Activated CD4-positive, alpha-beta memory T cell treated with anti-CD3 and anti-CD28 coated beads for 36 hours (primary cell): ENCODE measurements at places on chromosomes 6 and 20.

GRCh38 chr6:155528982-155529453, 73.4 kb upstream of the NOX3 start:
- peaks cover 4% of the 10 kb centered on the region for H3K27me3 ChIP-seq
- DNase-seq = no peak
- no peak overlapping the region for H3K4me3 ChIP-seq
- H3K4me1 ChIP-seq = peaks cover 19% of the 10 kb centered on the region

- no peak for DNase-seq
- H3K27ac ChIP-seq = no peak overlapping the region
- no peaks in the 10 kb centered on the region for H3K27me3 ChIP-seq
- H3K4me3 ChIP-seq = no peak overlapping the region
Measured at GRCh38 chr6:93639126-93639525, 219.8 kb upstream of the EPHA7 start.

GRCh38 chr6:87618531-87618930, 28.6 kb downstream of the ORC3 start:
- H3K36me3 ChIP-seq = peaks cover 36% of the 10 kb centered on the region
- no peak overlapping the region for H3K4me3 ChIP-seq
- DNase-seq = no peak
- no peak overlapping the region for H3K27ac ChIP-seq
- H3K27me3 ChIP-seq = no peaks in the 10 kb centered on the region
- no peaks in the 10 kb centered on the region for H3K4me1 ChIP-seq

DNA sequence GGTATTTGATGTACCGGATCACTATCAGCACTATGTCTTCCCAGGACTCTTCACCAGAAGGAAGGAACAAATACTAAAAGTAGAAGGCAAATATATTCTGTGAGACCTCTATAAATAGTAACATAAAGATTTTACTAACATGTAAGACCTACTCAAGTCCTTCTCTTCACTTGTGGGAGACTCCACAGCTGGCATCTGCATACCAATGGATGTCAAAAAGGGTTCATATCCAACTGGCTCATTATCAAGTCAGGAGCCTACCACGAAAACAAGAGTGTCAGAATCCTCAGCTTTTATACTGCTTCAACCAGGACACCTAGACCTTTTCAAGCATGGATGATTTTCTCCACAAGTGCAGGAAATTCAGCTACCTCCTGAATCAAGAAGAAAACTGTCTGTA, 20.0 kb upstream of the MARCKS start:
- H3K27ac ChIP-seq = no peak overlapping the region
- H3K36me3 ChIP-seq = no peaks in the 10 kb centered on the region
- peaks cover 5% of the 10 kb centered on the region for H3K27me3 ChIP-seq
- no peaks in the 10 kb centered on the region for H3K4me1 ChIP-seq
- DNase-seq = no peak
- no peak overlapping the region for H3K4me3 ChIP-seq

- H3K4me3 ChIP-seq = peak overlapping the region; percentile 7
- peaks cover 4% of the 10 kb centered on the region for H3K36me3 ChIP-seq
- no peak for DNase-seq
- peak overlapping the region; percentile 2 for H3K27ac ChIP-seq
- H3K27me3 ChIP-seq = no peaks in the 10 kb centered on the region
- H3K4me1 ChIP-seq = peaks cover 15% of the 10 kb centered on the region
Measured at GRCh38 chr20:50815162-50815989, 20.5 kb downstream of the BCAS4 start.

- no peaks in the 10 kb centered on the region for H3K36me3 ChIP-seq
- H3K4me3 ChIP-seq = no peak overlapping the region
- H3K4me1 ChIP-seq = peaks cover 11% of the 10 kb centered on the region
Measured at GRCh38 chr6:25250878-25251277, 28.3 kb upstream of the CARMIL1 start.

- no peak overlapping the region for H3K27ac ChIP-seq
- no peaks in the 10 kb centered on the region for H3K4me1 ChIP-seq
- no peaks in the 10 kb centered on the region for H3K27me3 ChIP-seq
Measured at GRCh38 chr20:32610472-32611218, 25.5 kb upstream of the NOL4L start.

DNA sequence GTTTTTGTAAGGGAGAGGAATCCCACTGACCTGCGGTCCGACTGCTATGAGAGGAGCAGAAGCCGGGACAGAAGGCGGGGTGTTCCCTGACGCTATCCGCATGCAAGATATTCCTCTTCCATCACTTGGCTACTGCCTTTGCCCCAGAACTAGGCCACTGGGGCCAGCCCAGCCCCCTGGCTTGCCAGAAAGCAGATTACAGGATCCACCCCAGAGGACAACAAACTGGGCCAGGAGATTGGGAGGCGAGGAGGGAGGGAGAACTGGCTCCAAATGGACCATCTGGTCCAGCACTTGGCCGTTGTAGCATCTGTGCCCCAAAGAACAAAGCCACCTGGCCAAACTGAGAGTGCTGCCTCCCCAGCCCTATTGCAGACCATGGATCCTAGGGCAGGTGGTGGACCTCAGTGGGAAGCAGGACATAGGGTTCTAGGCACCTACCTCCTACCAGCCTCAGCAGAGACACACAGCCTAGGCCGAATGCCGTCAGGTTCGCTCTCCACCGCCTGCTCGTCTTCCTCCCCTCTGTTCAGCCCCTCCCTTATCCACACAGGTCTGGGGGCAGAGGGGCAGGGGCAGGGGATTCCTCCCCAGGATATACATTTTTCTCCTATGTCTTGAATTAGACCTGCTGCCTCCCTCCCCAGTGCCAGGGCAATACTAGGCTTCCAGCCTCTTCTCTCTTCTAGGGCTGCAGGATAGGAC, 4.0 kb downstream of the MDGA1 start:
- peaks cover 21% of the 10 kb centered on the region for H3K4me1 ChIP-seq
- peaks cover 1% of the 10 kb centered on the region for H3K36me3 ChIP-seq
- H3K4me3 ChIP-seq = no peak overlapping the region
- DNase-seq = no peak
- peaks cover 6% of the 10 kb centered on the region for H3K27me3 ChIP-seq

- H3K27me3 ChIP-seq = no peaks in the 10 kb centered on the region
- no peak overlapping the region for H3K4me3 ChIP-seq
- H3K36me3 ChIP-seq = no peaks in the 10 kb centered on the region
Measured at GRCh38 chr6:23940466-23940865, 185.5 kb upstream of the NRSN1 start.

GRCh38 chr20:24098886-24099285, 110.3 kb upstream of the GGTLC1 start:
- DNase-seq = no peak
- H3K36me3 ChIP-seq = no peaks in the 10 kb centered on the region
- H3K4me3 ChIP-seq = no peak overlapping the region
- peaks cover 5% of the 10 kb centered on the region for H3K27me3 ChIP-seq
- no peak overlapping the region for H3K27ac ChIP-seq

GRCh38 chr6:77561768-77562314, 91.0 kb upstream of the MEI4 start:
- no peaks in the 10 kb centered on the region for H3K4me1 ChIP-seq
- H3K36me3 ChIP-seq = no peaks in the 10 kb centered on the region
- no peak overlapping the region for H3K4me3 ChIP-seq
- H3K27me3 ChIP-seq = no peaks in the 10 kb centered on the region
- no peak overlapping the region for H3K27ac ChIP-seq

DNA sequence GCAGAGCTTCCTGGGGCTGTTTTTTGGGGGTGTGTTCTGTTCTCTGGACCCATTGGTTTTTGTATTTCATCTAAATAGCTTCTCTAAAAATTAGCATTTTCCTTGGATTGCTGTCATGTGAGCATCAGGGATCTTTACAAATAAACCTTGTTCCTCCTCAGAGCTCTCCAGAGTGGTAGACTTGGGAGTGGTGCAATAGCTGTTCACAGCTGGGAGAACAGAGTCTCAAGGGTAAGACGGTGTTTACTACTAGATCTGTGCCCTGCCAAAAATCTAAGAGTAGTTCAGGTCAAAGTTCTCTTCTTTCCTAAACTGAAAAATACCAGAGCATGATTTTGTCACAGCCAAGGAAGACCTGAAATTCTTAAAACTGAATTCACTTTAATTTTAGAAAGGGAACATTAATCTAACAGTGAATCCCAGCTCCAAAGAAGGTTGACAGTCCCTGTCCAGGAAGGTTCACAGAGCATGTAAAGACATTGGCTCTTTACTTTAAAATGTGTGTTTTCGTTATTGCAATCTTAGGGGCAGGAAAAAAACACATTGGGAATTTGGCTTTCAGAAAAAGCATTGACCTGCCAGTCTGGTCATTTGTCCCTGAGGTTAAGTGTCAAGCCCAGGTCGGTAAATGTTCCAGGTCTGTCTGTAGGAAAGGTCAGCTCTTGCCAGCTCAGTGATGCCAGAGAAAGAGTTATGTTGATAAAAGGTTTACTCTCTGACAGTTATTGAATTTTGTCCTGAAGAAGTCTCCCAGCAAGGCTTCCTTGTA, 43.3 kb downstream of the VAPB start:
- peaks cover 33% of the 10 kb centered on the region for H3K4me1 ChIP-seq
- no peak overlapping the region for H3K4me3 ChIP-seq
- H3K27ac ChIP-seq = no peak overlapping the region
- no peak for DNase-seq
- H3K27me3 ChIP-seq = no peaks in the 10 kb centered on the region

GRCh38 chr6:35038076-35038475, 103.1 kb downstream of the TCP11 start:
- no peaks in the 10 kb centered on the region for H3K4me1 ChIP-seq
- peaks cover 2% of the 10 kb centered on the region for H3K36me3 ChIP-seq
- H3K27me3 ChIP-seq = no peaks in the 10 kb centered on the region
- H3K27ac ChIP-seq = no peak overlapping the region
- DNase-seq = no peak
- no peak overlapping the region for H3K4me3 ChIP-seq

DNA sequence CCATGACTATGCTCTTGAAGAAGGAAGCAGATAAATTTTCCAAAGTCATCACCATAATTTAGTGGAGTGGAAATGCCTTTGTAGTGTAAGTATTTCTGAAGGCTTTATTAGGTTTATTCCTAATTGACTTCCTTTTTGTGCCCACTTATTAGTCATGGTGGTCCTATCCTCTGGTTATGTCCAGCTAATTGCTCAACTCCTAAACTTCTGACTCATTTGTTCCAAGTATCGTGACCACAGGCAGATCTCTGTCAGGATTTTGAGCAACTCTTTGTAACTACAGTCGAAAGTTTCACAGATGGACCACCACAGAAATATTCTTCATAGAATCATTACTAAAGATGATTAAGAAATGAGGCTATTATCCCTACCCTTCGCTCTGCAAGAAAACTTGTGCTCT, 315.6 kb upstream of the PTCHD4 start:
- no peaks in the 10 kb centered on the region for H3K27me3 ChIP-seq
- no peak overlapping the region for H3K4me3 ChIP-seq
- no peaks in the 10 kb centered on the region for H3K36me3 ChIP-seq
- no peaks in the 10 kb centered on the region for H3K4me1 ChIP-seq
- no peak overlapping the region for H3K27ac ChIP-seq

DNA sequence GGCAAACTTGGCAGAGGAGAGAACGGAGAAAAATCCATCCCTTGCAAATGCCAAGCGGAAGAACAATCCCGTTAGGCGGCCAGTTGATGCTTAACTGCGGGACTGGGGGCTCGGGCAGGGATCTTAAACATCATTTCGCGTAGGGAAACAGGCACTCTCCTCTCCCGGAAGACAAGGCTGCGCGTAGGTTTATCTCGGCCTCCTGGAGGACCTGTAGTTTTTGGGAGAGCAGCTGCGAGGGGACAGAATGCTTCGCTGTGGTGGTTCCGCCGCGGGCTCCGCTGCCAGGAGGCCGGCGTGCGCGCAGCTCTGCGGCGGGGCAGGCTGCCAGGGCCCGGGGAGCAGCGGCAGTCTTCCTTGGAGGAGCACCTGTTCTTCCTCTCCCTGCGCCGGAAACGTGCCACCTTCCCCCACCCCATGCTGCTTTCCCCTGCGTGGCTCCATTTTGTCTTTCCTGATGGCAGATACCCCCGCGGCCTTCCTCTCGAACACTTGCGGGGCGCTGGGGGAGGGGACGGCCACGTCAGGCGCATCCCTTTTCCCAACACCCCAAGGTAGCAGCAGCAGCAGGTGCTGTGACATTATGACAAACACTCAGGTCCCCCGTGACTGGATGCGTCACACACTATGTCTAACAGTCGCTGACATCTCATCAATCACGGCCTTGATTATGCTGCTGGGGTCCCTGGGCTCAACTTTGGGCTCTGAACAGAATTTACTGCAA, 230.7 kb upstream of the BTBD3 start:
- no peaks in the 10 kb centered on the region for H3K36me3 ChIP-seq
- H3K4me3 ChIP-seq = no peak overlapping the region
- DNase-seq = no peak
- no peaks in the 10 kb centered on the region for H3K4me1 ChIP-seq
- H3K27me3 ChIP-seq = peaks cover 3% of the 10 kb centered on the region
- H3K27ac ChIP-seq = no peak overlapping the region

GRCh38 chr20:58701431-58702160, 9.0 kb downstream of the NPEPL1 start:
- peaks cover 22% of the 10 kb centered on the region for H3K36me3 ChIP-seq
- no peak overlapping the region for H3K27ac ChIP-seq
- no peaks in the 10 kb centered on the region for H3K27me3 ChIP-seq
- H3K4me3 ChIP-seq = no peak overlapping the region
- no peak for DNase-seq
- peaks cover 8% of the 10 kb centered on the region for H3K4me1 ChIP-seq

DNA sequence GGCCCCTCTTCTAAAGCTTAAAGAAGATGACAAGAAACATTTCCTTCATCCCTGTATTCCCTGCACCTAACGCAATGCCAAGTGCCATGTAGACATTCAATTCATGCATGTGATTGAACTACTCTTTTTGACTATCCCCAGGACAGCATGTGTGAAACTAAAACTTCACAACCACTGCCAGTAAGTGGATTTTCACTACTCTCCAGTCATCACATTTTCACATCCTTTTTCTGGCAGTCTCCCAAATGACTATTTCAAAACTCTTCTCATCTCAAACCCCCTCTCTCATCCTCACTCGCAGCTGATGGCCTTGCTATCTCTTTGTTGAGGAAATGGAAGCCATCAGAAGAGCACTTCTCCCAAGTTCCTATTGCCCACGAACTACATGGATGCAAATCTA, 122.6 kb downstream of the OPRM1 start:
- peaks cover 11% of the 10 kb centered on the region for H3K36me3 ChIP-seq
- no peak overlapping the region for H3K4me3 ChIP-seq
- peak; percentile 33 for DNase-seq
- no peaks in the 10 kb centered on the region for H3K27me3 ChIP-seq
- peaks cover 48% of the 10 kb centered on the region for H3K4me1 ChIP-seq

GRCh38 chr6:158646023-158646910, 1.7 kb upstream of the DYNLT1 start:
- H3K4me1 ChIP-seq = peaks cover 72% of the 10 kb centered on the region
- H3K27ac ChIP-seq = peak overlapping the region; percentile 91
- no peaks in the 10 kb centered on the region for H3K27me3 ChIP-seq
- H3K36me3 ChIP-seq = peaks cover 35% of the 10 kb centered on the region

- no peak overlapping the region for H3K4me3 ChIP-seq
- H3K27ac ChIP-seq = no peak overlapping the region
- H3K27me3 ChIP-seq = peaks cover 93% of the 10 kb centered on the region
- no peaks in the 10 kb centered on the region for H3K36me3 ChIP-seq
- peaks cover 30% of the 10 kb centered on the region for H3K4me1 ChIP-seq
- DNase-seq = no peak
Measured at GRCh38 chr6:108163267-108163643, 2.6 kb upstream of the NR2E1 start.

GRCh38 chr20:5065879-5066383, 53.8 kb downstream of the PCNA start:
- no peaks in the 10 kb centered on the region for H3K27me3 ChIP-seq
- H3K4me3 ChIP-seq = no peak overlapping the region
- H3K4me1 ChIP-seq = no peaks in the 10 kb centered on the region
- DNase-seq = peak; percentile 16
- H3K36me3 ChIP-seq = no peaks in the 10 kb centered on the region
- H3K27ac ChIP-seq = no peak overlapping the region

GRCh38 chr6:11830105-11830504, 51.5 kb upstream of the ADTRP start:
- no peak overlapping the region for H3K27ac ChIP-seq
- H3K27me3 ChIP-seq = peaks cover 2% of the 10 kb centered on the region
- H3K36me3 ChIP-seq = no peaks in the 10 kb centered on the region
- H3K4me1 ChIP-seq = peaks cover 2% of the 10 kb centered on the region
